ENCODE measurements at places on chromosomes 5 and 9.

DNA sequence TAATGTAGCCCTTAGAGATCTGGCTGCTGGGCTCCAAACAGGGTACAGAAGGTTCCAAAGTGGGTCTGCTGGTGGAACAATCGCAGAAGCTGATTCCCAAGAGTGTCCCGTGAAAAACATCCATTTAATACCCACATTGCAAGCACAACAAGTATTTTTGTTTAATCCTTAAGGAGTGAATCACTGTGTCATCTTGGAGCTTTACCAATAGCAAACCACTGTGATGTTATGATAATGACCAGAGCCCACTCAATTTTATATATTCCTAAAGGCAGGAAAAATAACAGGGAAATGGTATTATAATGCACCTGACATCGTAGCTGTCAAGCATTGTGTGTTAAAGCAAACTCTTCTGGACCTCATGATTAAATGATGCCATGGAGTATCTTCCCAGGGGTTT, 291.9 kb downstream of the FBXL7 start:
- no peak for DNase-seq

DNA sequence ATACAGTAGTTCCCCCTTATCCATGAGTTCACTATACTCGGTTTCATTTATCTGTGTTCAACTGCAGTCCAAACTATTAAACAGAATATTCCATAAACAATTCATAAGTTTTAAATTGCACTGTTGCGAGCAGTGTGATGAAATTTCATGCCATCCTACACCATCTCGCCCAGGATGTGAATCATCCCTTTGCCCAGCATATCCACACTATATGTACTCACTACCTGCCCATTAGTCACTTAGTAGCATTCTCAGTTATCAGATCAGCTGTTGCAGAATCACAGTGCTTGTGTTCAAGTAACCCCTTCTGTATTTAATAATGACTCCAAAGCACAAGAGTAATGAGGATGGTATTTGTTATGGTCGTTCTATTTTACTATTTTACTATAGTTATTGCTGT, 51.5 kb downstream of the SHOC1 start:
- DNase-seq: peak; percentile 29

GRCh38 chr5:35821513-35821912, 35.2 kb upstream of the IL7R start:
- peak; percentile 56 for DNase-seq

DNA sequence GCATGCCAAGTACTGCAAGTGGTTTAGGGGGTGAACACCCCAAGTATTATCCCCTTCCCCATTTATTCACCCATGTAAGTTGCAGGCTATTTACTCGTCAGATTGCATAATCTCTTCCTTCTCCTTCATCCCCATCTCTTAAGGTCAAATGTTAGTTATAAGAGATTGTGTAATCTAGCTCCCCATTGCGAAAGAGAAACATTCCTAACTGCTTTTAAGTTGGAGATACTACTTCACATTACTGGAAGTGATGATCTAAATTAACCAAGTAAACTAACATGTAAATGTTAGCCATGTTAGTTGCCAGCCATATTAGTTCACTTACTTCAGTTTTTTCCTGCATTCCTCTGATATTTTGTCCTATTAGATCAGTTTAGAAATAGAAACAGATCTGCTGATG, 262.3 kb downstream of the TAF11L14 start:
- DNase-seq: no peak

DNA sequence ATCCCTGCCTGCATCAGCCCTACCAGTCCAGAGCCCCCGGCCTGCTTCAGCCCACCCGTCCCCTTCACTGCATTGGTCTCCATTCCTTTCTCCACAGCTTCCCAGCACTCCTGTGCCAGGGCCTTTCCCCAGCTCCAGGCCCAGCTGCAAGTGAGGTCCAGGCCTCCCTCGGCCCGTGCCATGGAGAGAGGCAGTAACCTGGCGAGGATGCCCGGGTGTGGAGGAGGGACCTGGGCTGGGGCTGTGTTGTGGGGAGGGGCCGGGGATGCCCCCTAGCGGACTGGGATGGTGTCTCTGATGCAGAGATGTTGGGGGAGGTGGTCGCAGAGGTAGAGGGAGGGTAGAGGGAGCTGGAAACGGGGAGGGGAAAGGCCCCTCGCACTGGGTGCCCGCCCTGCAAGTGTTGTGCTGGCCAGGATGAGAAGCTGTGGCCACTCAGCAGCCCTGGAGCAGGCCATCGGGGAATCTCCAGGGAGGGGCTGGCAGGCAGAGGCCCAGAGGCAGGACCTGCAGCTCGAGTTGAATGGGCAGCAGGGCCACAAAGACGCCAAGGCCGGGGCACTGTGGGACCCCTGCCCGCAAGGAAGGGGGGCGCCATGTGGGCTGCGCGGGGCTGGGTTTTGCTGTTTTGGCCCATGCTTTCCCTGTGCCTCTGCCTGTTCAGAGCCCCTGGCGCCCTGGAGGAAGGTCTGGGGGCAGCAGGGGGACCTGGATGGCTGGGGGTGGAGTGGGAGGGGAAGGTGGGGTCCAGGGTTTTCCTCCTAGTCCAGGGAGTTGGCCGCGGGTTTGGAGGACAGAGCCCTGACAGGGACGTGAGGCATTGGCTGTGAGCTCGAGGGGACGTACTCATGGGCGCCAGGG, 26.0 kb upstream of the NKD2 start:
- no peak for DNase-seq

DNA sequence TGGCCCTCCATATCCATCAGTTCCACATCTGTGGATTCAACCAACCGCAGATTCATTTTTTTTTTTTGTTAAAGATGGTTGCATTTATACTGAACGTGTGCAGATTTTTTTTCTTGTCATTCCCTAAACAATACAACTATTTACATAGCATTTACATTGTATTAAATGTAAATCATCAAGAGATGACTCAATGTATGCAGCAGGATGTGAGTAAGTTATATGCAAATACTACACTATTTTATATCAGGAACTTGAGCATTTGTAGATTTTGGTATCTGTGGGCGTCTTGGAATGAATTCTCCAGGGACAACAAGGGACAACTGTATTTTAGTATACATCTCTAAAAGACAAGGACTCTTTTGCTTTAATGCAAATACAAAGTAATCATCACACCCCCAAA, 299.2 kb upstream of the ZNF608 start:
- DNase-seq: no peak

DNA sequence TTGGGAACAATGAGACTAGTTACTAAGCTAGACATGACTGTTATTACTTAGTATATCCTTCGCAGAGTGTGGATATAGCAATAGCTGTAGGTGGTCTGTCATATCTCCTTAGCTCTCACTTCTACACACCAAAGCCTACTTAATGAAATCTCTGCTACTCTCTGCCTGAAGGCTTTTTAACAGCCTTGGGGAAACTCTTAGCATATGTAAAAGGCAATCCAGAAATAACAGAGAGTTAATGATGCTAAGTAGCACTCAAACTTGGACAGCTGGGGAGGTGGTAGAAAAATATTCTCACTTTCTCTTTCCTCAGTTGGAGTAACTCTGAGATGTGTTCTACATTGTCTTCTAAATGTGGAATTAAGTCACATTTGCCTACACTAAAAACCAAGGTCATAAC, 30.2 kb upstream of the C6 start:
- no peak for DNase-seq

- DNase-seq: no peak
These were observed 66.3 kb upstream of the PAPPA start for GRCh38 chr9:116087246-116087645.

- no peak for DNase-seq
These were observed 8.8 kb downstream of the SPRY4 start for GRCh38 chr5:142316051-142316450.

- DNase-seq: no peak
These were observed 16.2 kb downstream of the ENHO start for GRCh38 chr9:34506623-34507022.

DNA sequence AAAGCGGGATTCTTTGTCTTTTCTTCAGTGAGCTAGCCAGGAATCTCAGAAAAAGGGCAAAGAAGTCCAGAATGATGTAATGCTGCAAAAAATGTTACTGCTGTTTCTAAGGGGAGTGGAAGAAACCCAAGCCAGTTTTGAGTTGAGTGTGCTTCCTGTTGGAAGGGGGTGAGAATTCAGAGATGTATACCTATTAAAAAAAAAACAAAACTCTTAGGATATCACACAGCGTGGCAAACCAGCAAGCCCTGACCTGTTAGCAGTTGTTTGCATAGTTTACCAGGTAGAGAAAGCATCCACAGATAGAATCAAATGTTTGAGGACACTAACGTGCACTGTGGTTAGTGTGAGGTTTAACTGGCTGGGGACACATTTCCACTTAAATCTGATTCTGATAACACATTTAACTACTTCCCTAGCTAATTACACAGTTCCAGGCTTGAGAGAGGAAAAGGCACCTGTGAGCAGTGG, 11.4 kb downstream of the BASP1 start:
- DNase-seq: no peak

GRCh38 chr9:131275332-131276093, 797 bp downstream of the FAM78A start:
- DNase-seq: no peak

DNA sequence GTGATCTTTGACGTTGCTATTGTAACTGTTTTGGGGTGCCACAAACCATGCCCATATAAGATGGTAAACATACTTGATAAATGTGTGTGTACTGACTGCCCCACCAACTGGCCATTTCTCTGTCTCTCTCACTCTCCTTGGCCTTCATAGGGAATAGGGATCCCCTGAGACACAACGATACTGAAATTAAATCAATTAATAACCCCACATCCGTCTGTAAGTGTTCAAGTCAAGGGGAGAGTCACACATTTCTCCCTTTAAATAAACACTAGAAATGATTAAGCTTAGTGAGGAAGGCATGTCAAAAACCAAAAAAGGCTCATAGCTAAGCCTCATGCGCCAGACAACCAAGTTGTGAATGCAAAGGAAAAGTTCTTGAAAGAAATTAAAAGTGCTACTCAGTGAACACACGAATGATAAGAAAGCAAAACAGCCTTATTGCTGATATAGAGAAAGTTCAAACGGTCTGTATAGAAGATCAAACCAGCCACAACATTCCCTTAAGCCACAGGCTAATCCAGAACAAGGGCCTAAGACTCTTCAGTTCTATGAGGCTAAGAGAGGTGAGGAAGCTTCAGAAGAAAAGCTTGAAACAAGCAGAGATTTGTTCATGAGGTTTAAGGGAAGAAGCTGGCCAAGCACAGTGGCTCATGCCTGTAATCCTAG, 111.1 kb downstream of the UGCG start:
- no peak for DNase-seq

- DNase-seq: no peak
These were observed 16.4 kb downstream of the SH3GLB2 start for GRCh38 chr9:129011761-129012181.

DNA sequence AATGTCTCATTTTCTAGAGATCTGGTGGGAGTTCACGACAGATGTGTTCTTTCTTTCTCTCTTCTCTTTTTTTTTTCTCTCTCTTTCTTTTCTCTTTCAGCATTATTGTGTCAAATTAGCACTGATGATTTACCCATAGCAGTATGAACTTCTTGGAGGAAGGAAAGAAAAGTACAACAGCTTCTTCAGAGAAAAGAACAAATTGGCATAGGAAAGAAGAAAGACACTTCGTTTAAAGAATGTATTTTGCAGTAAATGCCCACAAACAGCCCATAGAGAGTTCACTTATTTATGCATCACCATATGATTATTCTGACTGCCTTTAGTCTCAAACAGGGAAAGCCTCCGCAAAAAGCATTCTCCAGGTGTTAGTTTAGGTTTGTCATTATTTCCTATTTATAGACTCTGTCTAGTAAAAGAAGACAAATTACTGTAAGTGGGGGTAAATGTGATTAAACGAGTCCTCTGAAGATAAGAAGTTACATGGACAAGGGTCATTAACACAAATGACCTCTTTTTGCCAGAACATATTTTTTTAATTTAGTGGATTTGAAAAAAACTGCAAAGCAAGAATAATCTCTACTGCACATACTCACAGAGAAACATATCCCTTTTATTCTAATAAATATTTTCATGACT, 68.0 kb downstream of the POU5F2 start:
- no peak for DNase-seq

GRCh38 chr9:127165116-127165515, 42.7 kb upstream of the ANGPTL2 start:
- DNase-seq: peak; percentile 3

DNA sequence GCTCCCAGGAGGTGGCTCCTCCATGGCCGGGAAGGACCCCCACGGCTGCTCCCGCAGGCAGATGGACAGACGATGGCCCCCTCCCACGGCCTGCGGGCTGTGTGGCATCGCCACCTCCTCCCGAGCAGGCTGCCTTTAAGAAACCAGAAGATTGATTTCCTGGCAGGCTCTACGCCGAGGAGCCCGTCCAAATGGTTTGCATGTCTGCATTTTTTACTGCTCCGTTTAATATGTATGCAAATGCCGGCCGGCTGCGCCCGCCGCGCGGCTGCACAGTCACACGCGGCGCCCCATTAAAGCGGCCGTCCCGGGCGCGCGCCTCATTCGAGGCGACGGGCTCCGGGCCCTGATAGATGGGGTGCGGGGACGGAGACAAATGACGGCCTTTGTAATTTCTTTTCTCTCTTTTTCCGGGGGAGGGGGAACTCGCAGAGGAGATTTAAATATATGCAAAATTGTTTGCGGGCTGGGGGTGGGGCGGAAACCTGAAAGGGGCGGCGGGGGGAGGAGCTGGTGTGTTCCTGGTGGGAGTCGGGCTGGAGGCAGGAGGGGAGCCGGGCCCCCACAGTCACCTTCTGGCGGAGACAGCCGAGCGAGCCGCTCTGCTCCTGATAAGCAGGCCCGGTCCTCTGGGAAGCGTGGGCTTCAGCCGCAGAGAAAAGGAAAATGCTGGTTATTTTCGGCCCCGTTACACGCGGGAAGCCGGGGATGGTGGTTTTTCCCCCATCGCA, 158.7 kb upstream of the IER5L start:
- DNase-seq: peak; percentile 35

DNA sequence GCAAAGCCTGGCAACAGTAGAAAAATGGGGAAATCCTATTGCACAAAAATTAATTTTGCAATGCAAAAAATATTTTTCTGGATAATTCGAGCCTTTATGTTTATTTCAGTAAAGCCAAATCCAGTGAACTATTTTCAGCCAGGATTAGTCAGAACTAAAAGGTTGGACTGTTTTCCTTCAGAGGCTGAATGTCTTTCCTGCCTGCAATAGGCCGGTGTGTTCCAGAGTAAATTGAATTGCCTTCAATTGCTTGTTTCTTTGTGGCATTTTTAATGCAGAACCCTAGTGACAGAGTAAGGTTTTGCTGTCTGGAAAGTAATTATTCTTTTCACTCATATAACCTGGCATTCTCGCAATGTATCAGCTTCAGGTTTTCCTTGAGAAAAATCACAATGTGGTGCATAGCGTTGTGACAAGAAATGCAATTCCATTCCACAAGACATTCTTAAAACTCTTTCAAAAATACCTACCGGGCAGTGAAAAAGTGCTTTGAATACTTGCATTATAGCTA, 183.7 kb downstream of the GLIS3 start:
- no peak for DNase-seq

GRCh38 chr5:1432296-1432695, 12.9 kb downstream of the SLC6A3 start:
- DNase-seq: no peak

DNA sequence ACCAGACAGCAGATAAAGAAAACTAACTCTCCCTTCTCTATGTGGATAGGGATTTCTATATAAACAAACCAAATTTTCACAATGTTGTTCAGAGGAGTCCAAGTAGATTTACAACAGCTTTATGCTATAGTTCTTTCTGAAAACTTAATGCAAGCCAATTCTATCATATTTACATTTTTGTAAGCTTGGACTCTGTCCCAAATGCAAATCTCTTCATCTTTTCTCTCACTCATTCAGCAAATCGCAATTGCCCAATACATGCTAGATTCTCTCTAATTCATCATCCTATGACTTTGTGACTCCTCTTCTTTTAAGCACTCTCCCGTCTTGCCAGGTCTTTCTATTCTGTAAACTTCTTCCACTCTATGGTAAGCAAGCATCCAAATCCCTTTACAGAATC, 39.1 kb upstream of the UGT3A2 start:
- DNase-seq: no peak

- DNase-seq: peak; percentile 39
These were observed 586 bp downstream of the HMGXB3 start for GRCh38 chr5:150000990-150001659.

All from activated naive CD4-positive, alpha-beta T cell treated with anti-CD3 and anti-CD28 coated beads, Interleukin-2, amount 50 U/mL, for 16 hours (primary cell).